ENCODE measurements at places on chromosomes 6 and 20. TPM values are rescaled to one million over a fixed set of nuclear protein-coding genes. Genes with fewer than 3 reads are reported as not detected.

- no peak for DNase-seq
These were observed 6.9 kb downstream of the RIMS4 start for GRCh38 chr20:44803383-44803941.

GRCh38 chr20:37911838-37912281 is 8.9 kb downstream of the VSTM2L start:
- DNase-seq: no peak

DNA sequence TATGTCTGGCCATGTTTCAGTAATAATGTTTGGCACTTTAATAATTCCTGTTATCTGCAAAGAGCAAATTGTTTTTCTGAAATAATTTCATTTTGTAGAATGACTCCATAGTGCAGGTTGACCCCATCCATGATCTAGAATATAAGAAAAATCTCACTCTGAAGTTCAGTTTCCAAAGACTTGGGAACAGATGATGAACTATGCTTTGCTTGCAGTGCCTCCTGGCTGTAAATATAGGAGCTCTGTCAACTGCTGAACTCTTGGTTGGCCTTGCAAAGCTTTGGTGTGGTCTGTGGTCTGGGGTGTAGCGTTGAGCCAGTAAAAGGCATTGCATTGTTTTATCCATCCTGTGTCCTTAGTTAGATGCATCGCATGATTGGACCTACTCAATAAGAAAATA is 104.0 kb downstream of the PLCB4 start:
- no peak for DNase-seq

- no peak for DNase-seq
These were observed 323.6 kb downstream of the UBE3D start for GRCh38 chr6:82741996-82742385.

SGK2 gene
- 45.5 TPM for total RNA-seq

SPATS1 gene
- total RNA-seq: not detected

All from Caki2 (cell line).